ENCODE measurements at places on chromosomes 12 and 14. TPM values are rescaled to one million over a fixed set of nuclear protein-coding genes. Genes with fewer than 3 reads are reported as not detected.

Gene AKAP6
- total RNA-seq, result 1.9 TPM

Gene ANKS1B
- 0.54 TPM for total RNA-seq

Gene SLC25A47
- total RNA-seq, result 0.17 TPM

Gene LRP1-AS
- total RNA-seq, result not detected

Gene NPFF
- total RNA-seq, result not detected

Gene MOK
- total RNA-seq, result 9.4 TPM

Gene PLBD1
- 0.30 TPM for total RNA-seq

Gene SARNP
- 82.4 TPM for total RNA-seq

Gene CD69
- total RNA-seq, result not detected

Gene TMEM233
- total RNA-seq, result not detected

Gene ANKRD13A
- 19.9 TPM for total RNA-seq

Gene DYNLL1
- 243 TPM for total RNA-seq

Gene NABP2
- 52.9 TPM for total RNA-seq

Gene BMAL2
- 21.5 TPM for total RNA-seq

Gene MANSC4
- total RNA-seq, result not detected

Gene CRACR2A
- total RNA-seq, result 18.4 TPM

Gene PLXNC1
- 0.25 TPM for total RNA-seq

Gene KLHL33
- total RNA-seq, result 0.05 TPM

Gene SRGAP1
- total RNA-seq, result 16.6 TPM

Gene UNG
- total RNA-seq, result 99.0 TPM

Gene PLEKHD1
- total RNA-seq, result 1.2 TPM

Gene RERG
- not detected for total RNA-seq

Gene SCNN1A
- 118 TPM for total RNA-seq

Gene PDZRN4
- total RNA-seq, result not detected

Gene TSPAN9
- total RNA-seq, result 13.2 TPM

Gene SLCO1B1
- total RNA-seq, result 0.32 TPM

Gene CLEC2D
- 1.9 TPM for total RNA-seq

Gene RNF212B
- total RNA-seq, result not detected

Gene TAS2R30
- total RNA-seq, result 1.5 TPM

Gene CCDC60
- total RNA-seq, result not detected

Gene TAS2R31
- total RNA-seq, result 1.7 TPM

Gene SELPLG
- 1.2 TPM for total RNA-seq

Gene CHFR
- 0.39 TPM for total RNA-seq

Gene KRT6A
- 0.66 TPM for total RNA-seq

Gene ARHGAP9
- 0.84 TPM for total RNA-seq

Gene HNF1A
- total RNA-seq, result not detected

Gene SYCP3
- total RNA-seq, result not detected

Gene ISM2
- total RNA-seq, result not detected

Gene CLEC2A
- total RNA-seq, result not detected

Gene HPD
- 1.1 TPM for total RNA-seq

Gene FAIM2
- not detected for total RNA-seq

Gene PLA2G1B
- 2.0 TPM for total RNA-seq

Gene KERA
- not detected for total RNA-seq

Gene AQP6
- not detected for total RNA-seq

Gene CLEC7A
- total RNA-seq, result not detected

Gene SYNDIG1L
- total RNA-seq, result not detected

Gene SPRYD4
- total RNA-seq, result 2.5 TPM

Gene ALKBH2
- total RNA-seq, result 35.8 TPM

Gene BLOC1S1
- 85.5 TPM for total RNA-seq

Gene STAC3
- 2.5 TPM for total RNA-seq

Gene NXPH4
- total RNA-seq, result 20.0 TPM

Gene TAMALIN
- 1.1 TPM for total RNA-seq

Gene PAX9
- total RNA-seq, result 5.2 TPM

Gene LGR5
- total RNA-seq, result not detected

Gene PARPBP
- 23.5 TPM for total RNA-seq

Gene BORCS5
- total RNA-seq, result 8.7 TPM

All from HCT116 (cell line).